ENCODE measurements at places on chromosomes 12 and 14.

- DNase-seq: no peak
Observed at GRCh38 chr12:104181313-104181712, 34.3 kb upstream of the TXNRD1 start.

DNA sequence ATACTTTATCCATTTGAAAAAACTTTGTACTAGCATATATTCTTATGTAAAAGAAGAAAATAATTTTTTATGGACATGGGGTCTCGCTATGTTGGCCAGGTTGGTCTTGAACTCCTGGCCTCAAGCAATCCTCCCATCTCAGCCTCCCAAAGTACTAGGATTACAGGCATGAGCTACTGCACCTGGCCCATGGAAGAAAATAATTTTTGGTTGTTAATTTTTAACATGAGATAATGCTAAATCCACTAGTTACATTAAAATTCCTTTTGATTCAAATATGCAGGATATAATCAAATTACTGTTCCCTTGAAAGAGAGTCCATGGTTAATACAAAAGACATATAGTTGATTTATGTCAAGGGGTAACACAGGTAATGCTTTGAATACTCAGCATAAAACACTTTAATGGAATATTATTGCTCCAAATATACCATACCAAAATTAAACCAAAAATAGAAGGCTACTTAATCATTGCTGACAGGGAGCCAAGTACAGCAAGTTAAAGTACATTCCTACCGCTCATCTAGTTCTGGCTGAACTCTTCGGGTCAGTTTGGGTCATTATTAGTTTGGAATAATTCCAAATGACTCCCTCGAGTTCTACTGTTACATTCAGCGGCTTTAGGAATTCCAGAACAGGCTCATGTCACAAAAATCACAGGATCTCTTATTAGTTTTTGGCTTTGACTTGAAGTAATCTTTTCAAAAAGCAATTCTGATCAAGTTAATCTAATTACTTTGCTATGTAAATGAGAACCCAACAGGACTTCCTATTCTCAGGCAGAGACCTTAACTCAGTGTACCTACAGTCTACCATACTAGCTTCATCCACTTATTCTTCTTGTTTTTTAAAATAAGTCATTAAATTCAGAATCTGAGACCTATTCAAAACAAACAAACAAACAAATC, 6.1 kb downstream of the SOS2 start:
- DNase-seq: no peak

DNA sequence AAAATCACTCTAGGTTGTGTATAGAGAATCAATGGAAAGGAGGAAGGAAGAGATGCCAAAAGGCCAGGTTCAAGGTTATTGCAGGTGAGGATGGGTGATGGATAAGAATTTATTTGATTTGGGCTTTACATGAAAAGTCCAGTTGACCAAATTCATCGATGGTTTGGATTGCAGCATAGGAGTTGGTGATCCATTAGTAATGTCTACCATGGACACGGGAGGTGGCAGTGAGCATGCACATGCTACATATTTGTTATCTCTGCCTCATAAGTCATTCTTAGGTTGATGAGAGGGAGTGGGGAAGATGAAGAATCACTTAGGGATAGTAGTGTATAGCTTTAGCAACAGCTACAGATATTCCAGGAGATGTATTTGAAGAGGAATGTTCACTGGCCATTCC, 211.4 kb downstream of the PHETA1 start:
- no peak for DNase-seq

DNA sequence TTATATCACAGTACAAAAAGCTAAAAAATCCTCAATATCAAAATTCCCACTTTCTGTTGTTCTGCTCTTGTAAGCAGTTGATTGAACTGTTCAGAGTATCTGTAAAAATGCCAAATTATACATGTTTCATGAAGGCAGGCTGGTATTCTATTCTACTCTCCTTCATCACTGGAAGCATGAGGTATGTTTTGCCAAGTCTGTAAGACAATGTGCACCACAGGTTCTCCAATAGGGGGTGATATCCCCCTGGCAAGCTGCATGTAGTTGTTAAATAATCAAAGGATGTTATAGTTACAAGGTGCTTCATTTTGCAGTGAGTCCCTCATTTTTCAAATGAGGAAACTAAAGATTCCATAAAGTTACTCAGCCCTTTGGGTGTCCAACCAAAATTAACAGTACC, 15.1 kb upstream of the NEK9 start:
- peak; percentile 63 for DNase-seq

GRCh38 chr14:30053103-30053502, 125.5 kb upstream of the PRKD1 start:
- DNase-seq: no peak

DNA sequence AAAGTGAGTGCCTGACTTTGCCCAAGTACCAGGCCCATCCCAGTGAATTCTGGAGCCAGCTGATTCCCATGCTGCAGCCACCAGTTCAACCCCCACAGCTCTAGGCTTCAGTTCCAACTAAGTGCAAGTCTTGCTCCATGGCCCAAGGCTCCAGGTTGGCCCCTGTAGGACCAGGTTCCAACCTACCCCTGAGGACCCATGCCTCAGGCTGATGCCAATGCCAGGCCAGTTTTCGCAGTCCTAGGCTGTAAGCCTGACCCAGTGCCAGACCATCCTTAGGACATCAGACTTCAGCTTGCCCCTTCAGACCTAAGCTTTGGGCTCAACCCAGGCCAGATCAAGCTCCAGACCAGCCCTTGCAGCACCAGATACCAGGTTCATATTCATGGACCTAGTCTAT, 352.6 kb downstream of the FSCB start:
- no peak for DNase-seq

GRCh38 chr12:53938326-53939140, at the start of gene HOXC13:
HOXC13 (plus strand) TSS chr12:53938831; CDS start chr12:53938907, 76 bp downstream.
- no peak for DNase-seq

GRCh38 chr14:59827401-59827800, 43.2 kb downstream of the RTN1 start:
- DNase-seq: no peak

DNA sequence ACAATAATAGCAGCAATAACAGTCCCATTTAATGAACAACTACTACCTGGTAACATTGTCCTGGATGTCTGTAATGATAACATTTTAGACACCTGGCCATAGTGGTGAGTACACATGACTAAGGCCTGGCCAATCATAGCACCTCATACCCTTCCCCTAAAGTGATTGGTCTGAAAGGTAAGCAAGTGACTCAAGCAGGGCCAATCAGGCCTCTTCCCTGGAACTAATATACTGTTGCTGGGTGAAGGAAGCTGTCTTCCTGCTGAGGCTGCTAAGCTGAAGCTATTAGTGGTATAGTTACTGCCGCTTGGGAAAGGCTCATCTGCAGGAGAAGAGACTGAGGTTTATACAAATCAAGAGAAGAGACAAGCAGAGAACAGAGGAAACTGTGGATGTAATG, 18.7 kb upstream of the NOS1 start:
- DNase-seq: no peak
